ENCODE measurements at places on chromosomes 3 and 15.

DNA sequence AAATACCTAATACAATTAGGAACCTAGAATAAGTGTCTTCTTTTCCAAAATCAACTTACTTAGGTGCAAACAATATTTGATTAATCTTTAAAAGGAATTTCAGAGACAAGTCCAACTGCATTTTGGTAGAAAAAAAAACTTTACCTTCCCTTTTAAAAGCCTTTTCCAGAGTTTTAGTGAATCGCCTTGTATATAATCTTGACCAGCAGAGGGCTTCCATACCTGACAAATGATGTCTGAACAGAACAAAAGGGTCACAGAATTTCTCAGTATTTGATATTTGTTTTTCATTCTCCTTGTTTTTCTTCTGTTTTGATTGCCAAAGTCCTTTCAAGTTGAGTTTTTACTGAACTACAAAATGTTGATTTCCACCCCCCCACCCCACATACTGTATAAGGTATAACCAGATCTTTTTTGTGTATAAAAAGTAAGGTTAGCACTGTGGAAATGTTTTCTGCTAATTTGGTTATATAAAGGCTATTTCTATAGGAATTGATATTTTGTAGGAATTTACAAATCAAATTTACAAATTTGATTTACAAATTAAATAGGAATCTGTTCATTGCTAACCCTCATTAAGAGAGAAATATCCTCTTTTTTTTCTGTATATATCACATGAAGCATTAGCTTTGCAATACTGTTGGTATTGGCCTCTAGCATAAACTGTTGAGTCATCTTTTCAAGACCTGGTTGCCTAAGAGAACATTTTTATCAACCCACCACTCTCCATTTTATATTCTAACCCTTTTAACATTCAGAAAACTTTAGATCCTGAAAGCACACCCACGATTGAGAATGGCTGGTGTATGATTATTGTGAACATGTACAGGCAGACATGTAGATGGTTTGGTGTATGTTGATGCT, 464.1 kb upstream of the RARB start:
- no peak for DNase-seq

DNA sequence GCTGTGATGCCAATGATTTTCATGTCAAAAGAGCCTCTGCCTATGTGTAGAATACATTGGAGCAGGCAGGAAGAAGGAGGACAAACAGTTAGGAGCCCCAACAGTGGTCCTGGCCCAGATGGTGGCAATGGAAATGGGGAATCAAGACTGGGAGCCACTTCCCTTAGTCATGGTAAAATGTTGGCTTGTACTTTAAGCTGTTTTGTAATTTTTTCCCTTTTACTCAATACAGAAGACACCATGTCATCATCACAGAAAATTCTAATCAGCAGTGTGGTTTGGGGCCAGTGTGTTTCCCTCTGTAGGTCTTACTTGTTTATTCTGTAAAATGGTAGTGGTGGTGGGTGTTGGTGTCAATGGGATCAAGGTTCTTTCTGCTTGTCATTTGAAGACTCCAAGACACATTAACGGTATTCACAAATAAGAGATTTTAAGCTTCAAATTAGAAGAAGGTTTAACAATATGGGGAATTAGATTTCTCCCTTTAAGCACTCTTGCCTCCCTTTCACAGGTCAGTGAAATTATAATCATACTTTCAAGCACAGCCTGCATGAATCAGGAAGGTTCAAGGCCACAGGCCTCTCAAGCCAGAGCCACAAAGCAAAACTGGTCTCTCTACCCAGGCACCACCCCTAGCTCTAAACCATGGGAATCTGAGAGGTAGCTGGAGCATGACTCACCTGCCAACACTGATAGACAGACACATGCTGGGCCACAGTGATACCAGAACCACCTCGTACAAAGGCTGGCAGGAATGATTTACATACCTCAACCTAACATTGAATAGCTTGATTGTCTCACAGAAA, 24.9 kb downstream of the SIAH2 start:
- DNase-seq = no peak

- DNase-seq = no peak
Measured at GRCh38 chr3:184712248-184713039, 580 bp upstream of the MAGEF1 start.

- no peak for DNase-seq
Measured at GRCh38 chr3:69357196-69357595, 28.7 kb downstream of the FRMD4B start.

DNA sequence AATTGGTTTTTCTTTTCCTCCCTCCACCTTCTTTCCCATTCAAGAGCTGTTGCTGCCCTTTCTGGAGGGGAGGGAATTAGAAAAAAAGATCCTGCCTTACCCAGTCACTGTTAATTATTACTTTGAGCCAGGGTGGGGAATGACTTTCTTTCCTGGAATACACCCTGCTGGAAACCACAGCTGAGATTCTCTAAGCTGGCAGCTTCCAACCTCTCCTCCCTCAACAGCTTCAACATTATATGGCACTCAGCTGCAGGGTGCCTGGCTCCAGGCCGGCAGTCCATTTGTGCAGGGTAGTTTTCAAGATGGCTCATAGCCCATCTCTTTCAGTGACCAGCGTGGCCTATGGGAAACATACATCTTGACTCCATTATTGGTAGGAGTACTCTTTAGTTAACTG, 105.8 kb downstream of the UBE3A start:
- no peak for DNase-seq

GRCh38 chr3:98657457-98657856, 64.0 kb upstream of the CPOX start:
- peak; percentile 6 for DNase-seq
